ENCODE measurements at places on chromosomes 11 and 22.

DNA sequence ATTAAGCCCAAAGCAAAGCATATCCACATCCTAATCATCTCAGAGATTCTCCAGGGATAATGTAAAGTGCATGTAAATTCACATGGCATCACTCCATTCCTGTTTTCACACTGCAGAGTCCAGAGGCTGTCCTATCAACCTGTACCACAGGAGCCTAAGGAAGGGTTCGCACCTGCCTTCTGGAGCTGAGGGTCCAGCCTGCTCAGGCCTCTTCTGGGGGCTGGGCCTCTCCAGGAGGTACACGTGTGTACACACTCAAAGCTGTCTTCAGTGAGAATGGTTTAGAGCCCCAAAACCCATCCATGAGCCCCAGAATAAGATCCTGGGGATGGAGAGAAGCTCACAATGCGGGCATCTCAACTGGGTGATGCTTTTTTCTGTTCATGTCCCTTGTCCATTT lies 23.9 kb downstream of the PI4KA start:
- no peak for DNase-seq

- DNase-seq: no peak
Measured at GRCh38 chr11:1845561-1846452, 7.0 kb downstream of the TNNI2 start.

DNA sequence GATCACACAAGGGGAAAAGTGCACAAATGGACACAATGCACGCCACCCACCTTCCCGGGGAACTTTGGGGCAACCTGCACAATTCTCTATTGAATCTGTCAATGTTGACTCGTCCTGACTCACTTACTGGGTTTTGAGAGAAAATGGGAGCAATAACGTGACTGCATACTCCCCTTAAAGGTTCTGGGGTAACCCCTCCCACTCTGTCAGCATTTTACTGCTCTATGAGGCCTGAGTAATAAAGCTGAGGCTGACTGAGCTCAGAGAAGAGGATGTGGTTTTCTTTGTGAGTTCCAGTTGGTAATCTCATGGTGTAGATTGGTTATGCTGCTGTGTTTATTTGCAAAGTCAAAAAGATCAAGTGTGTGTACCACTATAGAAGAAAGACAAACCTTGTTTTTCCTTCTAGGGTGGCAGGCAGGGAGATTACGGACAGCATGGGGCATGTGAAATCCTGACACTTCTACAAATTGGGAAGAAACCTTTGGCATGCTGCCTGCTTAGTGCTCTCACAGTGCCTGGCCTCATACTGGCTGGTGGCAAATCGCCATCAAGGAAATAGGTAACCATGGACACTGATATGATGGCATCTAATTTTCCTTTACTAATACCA lies 16.1 kb upstream of the APOA1 start:
- peak; percentile 30 for DNase-seq

DNA sequence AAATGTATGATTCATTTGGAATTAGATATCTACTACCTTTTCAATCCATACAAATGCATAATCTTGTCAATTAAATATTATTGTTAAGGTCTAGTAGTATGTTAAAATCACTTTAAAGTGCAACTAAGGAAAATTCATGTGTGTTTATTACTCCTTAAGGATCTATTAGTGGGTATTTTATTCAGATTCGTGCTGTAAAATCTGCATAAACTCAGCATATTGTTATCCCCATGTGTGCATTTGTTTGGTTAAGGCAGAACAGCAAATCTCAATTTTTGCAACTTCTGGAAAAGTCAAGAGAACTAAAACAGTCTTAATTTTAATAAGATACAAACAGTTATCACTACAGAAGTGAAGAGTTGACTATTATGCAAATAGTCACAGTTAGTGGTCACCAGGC lies 234.5 kb downstream of the SOX6 start:
- no peak for DNase-seq

DNA sequence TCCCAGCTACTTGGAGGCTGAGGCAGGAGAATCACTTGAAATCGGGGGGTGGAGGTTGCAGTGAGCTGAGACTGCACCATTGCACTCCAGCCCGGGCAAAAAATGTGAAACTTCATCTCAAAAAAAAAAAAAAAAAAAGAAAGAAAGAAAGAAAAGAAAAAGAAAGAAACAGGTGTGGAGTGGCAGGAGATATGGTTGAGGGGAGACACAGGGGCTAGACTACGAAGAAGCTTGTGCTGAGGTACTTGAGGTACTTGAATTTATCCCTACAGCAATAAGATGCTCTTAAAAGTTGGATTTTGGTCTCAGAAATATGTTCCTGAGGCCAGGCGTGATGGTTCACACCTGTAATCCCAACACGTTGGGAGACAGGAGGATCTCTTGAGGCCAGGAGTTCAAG lies 2.2 kb upstream of the MAJIN start:
- DNase-seq: no peak

DNA sequence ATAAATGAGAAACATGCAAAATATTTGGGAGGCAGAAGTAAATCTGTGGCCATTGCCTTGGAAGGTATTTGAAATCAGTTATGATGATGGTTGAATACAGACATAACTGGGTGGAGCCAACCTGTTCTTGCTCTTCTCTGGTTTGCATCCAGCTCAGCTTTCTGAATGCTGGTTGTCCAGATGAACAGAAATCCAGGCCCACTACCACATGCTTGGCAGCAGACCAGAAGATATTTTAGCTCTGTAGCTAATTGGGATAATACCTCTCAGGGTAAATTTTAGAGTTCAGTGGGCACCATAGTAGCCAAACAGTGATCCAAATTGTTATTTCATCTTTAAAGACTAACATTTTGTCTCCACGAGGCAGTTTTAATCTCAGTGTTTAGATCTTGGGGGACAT lies 308.3 kb downstream of the RAB38 start:
- DNase-seq: no peak

DNA sequence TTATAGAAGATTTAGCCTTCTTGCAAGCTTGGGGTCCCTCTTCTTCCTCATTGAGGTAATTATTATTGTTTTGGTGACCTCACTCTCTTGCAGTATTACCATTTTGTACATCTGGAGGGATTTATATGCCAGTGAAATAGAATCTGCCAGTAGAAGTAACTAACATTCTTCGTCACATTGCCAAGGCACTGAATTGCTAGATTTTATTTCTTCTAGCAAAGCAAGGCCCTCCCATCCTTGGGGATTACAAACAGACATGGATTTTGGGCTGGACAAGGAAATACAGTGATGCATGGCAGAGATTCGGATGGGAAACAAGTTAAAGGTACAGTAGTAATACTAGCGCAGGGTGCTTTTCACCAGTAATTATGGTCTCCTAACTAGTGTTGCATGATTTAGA lies 7.8 kb downstream of the ADAMTS15 start:
- DNase-seq: no peak

- no peak for DNase-seq
Measured at GRCh38 chr11:8605971-8606563, 12.0 kb upstream of the STK33 start.

- DNase-seq: no peak
Measured at GRCh38 chr22:47678048-47678447, 915.6 kb downstream of the TBC1D22A start.

All from body of pancreas (tissue), 4 donors.